ENCODE measurements at places on chromosomes 1 and 21.

DNA sequence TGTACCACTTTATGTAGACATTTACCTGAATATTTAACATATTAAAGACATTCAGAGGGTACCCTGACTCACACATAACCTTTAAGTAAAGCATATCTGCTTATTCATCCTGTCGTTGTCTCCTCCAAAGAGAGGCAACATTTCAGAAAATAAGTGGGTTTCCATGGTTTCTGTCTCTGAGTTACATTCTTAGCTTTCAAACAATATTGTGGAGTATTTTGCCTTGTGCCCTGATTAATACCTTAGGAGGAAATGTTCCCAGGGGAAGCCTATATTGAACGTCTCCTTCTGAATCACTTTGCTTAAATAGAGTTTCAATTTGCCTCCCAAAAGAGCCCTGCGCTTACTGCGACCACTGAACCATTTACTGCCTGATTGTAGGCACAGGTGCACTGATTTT lies 26.1 kb downstream of the PALMD start:
- DNase-seq: no peak

- no peak for DNase-seq
These were observed 434.8 kb downstream of the LMO4 start for GRCh38 chr1:87763483-87763882.

DNA sequence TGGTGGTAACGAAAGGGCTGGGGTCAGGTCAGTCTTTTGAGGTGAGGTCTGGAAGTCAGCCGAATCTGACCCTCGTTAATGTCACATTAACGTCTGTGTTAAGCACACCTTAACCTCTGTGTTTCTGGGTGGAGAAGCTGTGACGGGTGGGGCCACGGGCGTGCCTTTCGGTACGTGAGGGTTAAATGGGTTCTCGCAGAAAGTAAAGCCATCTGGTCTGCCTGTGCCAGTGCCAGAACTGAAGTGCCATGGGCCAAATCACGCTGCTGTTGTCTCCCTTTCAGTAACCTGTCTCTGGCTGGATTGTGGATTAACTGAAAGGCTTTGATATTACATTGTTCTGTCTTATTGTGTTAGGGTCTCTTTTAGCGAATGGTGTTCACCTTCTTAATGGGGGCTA lies 14.4 kb downstream of the URB2 start:
- no peak for DNase-seq

- DNase-seq: no peak
These were observed 19.3 kb upstream of the SLC35A3 start for GRCh38 chr1:99950486-99950885.

DNA sequence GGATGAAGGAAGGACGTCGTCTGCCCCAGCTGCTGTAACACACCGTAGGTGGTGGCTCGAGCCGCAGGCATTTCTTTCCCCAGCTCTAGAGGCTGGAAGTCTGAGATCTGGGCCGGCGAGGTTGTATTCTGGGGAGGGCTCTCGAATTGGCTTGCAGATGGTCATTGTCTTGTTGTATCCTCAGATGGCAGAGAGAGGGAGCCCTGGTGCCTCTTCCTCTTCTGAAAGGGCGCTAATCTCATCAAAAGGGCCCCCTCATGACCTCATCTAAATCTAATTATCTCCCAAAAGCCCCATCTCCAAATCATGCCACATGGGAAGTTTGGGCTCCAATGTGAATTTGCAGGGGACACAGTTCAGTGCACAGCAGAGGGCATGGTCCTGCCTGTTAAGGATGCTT lies 109.0 kb downstream of the SIK1 start:
- DNase-seq: no peak

- no peak for DNase-seq
These were observed 442.9 kb upstream of the NEGR1 start for GRCh38 chr1:72724951-72725861.

DNA sequence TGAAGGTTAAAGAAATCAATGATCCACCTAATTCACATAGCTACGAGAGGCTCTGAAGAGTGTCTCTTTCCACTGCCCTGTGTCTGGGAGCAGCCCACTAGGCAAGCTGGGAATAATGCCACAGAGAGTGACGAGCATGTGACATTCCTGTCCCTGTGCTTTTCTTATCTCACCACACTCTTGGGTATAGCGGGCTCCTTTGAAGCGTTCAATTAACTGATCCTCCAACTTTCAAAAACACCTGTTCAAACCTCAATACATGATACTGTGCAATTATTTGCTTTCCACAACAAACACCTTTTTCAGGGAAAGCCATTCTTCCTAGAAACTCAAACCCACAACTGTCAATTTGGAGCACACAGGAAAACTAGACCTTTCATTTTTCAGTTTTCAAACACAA lies 43.4 kb downstream of the PLPP3 start:
- no peak for DNase-seq

DNA sequence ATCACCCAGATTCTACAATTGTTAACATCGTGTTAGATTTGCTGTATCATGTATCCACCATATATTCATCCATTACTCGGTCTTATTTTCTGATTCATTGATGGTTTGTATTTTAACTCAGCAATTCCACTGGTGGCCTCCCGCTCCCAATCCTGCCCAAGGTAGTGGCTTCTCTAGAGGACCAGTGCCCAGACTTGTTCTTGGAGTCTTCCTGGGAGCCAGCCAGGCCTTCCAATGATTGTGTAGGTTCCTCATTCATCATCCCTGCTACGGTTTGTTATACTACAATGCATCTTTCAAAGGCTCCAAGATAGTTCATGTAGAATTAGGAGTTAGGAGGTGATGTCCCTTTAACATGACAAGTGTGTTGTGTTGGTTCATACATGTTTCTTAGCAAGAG lies 451.1 kb downstream of the SETD4 start:
- DNase-seq: no peak

DNA sequence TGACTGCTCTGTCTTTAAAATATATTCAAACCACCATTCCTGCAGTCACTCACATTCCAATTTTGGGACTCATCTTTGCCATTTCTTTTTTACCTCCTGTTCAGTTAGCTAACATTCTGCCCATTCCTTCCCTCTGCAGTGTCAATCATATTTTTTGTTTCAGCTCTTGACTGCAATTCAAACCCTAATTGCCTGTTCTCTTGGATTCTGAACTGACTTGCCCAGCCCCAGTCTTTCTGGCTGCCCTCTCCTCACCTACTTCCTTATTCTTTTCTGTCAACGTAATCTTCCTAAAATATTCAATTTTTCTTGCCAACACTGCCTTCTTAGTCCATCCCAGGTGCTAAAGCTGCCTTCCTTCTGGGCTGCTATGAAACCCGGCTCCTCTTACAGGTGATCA lies 6.1 kb downstream of the PRDM2 start:
- DNase-seq: no peak

DNA sequence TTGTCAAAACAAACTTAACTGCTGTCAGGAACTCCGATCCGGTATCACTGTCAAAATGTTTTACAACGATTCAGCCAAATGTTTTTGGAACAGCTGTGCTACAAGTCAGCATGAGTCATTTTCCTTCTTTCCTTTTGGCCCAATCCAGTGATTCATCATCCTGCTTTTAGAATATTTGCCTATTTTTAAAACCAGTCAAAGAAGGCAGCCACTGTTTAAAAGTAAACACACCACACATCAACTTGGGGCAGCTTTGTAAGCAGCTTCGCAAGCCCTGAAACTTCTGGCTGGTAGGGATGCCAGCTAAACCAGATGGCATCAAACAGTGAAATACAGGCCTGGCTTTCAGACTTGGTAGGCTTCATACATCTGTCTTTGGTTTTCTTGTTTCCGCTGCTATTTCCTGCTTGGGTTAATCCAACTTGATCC lies 14.9 kb downstream of the MAP3K7CL start:
- DNase-seq: no peak

DNA sequence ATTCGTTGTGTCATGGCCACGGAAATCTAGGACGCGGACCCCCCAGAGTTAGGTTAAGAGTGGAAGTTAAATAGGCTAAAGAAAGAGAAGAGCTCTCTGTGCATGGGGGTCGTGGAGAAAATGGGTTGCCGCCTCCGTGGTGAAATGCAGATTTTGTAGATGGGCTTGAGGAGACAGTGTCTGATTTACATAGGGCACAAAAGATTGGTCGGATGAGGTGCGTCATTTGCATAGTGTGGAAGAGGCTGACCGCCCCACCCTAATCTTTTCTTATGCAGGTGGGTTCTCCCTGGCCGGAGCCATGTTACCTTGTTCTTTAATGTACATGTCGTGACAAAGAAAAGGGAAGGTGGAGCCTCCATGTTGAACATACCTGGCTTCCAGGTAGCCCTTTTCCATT lies 14.3 kb upstream of the SLC5A9 start:
- no peak for DNase-seq

GRCh38 chr1:175887981-175888428 lies 144.6 kb upstream of the TNR start:
- DNase-seq: peak; percentile 3

DNA sequence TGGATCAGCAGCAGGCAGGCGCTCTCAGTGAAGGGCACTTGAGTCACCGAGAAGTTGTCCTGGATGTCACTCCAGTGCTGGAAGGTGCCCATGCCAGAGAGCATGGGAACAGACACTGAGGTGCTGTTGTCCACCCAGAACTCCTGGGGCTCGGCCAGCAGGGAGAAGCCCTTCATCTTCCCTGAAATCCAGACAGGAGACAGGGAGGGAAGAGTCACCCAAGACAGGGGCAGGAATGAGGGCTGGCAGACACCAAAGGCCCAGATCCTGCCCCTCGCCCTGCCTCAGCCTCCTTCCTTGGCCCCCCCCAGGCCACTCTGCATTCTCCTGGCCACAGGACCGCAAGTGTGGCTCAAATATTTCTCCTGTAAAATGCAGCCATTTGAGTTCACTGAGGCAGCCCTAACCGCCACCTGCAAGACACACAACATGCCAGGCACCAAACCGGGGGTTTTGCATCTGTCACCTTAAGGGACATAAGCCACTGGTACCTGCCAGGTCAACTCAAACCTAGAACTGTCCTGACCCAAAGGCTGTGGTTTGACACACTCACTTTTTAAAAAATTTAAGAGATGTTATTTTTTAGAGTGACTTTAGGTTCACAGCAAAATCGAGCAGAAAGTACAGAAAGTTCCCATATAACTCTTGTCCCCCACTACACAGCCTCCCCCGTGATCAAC lies 7.8 kb downstream of the AGT start:
- no peak for DNase-seq

DNA sequence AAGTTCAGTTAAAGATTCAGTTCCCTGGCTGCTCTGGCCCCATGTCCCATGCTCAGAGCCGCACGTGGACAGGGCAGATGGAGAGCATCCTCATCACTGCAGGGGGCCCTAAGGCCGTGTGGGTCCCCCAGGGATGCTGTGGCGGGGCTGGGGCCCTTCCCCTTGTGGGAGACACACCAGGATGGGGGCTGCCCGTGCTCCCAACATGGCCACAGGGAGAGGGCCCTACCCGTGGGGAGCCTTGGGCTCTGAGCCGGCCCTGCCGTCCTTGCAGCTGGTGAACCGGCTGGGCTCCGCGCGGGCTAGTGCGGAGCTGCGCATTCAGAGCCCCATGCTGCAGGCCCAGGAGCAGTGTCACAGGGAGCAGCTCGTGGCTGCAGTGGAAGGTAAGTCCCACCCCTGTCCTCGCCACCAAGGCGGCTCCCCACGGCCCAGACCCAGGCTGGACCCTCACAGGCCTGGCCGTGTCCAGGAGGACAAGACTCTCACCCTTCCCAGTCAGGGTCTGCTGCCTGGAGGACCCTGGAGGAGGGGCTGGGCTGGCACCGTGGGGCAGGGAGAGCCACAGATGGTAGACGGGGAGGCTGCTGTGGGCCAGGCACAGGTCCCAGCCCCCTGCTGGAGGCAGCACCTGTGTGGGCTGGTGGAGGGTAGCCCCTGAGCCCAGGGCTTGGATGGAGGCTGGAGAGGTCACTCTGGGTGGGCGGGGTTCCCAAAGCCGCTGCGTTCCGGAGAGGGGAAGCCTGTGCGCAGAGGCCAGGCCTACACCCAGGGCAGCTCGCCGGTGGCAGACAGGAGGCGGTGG lies 53.8 kb downstream of the TRIM11 start:
- DNase-seq: no peak

DNA sequence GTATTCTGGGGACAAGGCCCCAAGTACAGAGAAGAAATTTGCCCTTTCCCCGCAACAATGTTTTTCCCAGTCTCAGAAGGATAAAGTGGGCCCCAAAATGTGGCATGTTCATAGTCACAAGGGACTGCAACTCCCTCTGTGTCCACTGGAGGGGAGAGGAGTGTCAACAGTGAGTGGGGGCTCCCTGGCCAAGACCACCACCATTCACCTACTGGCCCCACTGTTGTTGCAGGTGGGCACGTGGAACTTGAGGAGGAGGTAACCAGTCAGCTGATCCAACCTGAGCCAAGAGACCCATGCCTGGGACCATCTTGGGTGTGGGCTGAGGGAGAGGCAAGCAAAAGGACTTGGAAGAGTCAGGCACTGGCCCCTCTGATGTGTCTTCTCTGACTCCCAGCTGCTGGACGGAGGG lies 777 bp downstream of the NUDT17 start:
- no peak for DNase-seq

DNA sequence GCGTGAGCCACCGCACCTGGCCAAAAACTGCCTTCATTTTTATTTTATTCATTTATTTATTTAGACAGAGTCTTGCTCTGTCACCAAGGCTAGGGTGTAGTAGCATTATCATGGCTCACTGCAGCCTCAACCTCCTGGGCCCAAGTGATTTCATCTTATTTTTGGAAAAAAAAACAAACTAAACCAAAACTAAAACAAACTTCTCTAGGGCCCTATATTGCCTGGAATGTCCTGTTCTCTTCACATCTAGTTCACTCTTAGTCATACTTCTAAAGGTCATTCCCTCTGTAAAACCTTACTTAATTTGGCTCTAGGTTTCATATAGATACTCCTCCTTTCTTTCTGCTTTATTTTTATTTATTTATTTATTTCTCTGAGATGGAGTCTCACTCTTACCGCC lies 15.6 kb downstream of the RPS27 start:
- DNase-seq: no peak

DNA sequence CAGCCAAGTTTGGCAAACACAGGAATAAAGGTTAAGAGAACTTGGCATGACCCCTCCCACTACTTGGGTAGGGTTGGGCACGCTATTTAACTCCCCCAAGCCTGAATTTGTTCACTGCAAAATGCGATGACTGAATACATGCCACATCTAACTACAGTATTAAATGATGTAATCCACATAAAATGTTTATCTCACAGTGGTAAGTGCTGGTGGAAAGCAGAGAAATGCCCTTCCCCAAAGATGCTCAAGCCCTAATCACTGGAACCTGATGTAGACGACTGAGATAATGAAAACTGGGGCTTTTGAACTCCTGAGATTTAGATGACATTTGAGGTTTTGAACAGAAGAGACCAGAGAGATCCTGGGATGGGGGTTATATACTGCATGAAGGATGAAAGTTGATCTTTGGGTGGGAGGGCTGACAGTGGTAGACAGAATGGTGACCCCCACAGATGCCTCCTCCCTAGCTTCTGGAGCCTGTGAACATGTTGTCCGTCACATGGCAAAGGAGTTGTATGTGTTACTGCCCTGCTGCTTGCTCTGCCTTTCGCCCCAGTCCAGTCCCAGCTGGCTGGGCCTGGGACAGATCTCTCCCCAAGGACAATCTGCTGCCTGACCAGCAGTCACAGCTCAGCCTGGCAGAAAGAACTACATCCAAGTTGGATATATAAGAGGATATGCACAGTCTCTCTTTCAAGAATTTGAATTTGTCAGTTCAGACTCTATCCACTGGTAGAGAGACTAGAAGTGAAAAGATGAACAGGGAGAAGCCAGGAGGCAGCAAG lies 120.9 kb downstream of the DAB1 start:
- no peak for DNase-seq

All from activated CD4-positive, alpha-beta T cell treated with anti-CD3 and anti-CD28 coated beads for 24 hours (primary cell).